ENCODE measurements at places on chromosomes 3 and 15.
A peak's percentile ranks its signal among the peaks of the same experiment; 100 is the strongest.

- DNase-seq: no peak
These were observed 107.2 kb downstream of the GTPBP8 start for GRCh38 chr3:113097960-113098447.

DNA sequence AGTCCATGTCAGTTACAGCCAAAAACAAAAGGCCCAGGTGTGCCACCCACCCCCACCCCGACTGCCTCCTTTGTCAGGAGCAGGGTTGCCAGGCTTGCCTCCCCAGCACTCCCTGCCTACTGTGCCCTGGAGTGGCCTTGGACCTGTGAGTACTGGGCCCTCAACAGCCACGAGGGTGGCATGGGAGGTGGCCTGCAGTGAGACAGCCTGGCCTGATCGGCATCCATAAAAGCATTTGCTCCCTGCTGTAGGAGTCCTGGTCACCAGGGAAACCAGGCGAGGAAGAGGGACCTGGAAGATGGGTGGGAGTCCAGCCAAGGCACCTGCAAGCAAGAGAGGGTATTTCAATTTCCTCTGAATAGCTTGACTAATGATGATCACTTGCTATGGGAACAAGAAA lies 56.4 kb upstream of the KCNMB2 start:
- no peak for DNase-seq

DNA sequence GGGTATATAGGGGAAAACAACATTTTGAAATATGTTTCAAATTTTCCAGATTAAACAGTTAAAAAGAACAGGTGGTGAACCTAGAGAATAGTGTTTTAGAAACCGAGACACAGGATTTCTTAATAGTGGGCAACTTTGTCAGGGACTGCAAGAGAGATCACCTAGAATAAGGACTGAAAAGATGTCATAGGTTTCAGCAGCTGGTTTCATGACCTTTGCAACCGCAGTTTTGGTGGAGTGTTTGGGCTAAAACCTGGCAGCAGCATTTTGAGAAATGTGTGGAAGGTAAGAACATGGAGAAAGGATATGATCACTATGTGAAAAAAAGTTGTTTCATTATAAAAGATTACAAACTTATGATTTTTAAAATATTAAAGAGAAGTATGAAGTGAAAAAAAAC lies 34.9 kb downstream of the PRKCI start:
- DNase-seq: no peak

- DNase-seq: no peak
These were observed 893.0 kb downstream of the ROBO2 start for GRCh38 chr3:77932926-77933325.

- no peak for DNase-seq
These were observed 153.5 kb downstream of the DNAJB8 start for GRCh38 chr3:128313071-128313725.

GRCh38 chr3:45841420-45841756 lies 531 bp downstream of the LZTFL1 start:
- DNase-seq: peak; percentile 65

DNA sequence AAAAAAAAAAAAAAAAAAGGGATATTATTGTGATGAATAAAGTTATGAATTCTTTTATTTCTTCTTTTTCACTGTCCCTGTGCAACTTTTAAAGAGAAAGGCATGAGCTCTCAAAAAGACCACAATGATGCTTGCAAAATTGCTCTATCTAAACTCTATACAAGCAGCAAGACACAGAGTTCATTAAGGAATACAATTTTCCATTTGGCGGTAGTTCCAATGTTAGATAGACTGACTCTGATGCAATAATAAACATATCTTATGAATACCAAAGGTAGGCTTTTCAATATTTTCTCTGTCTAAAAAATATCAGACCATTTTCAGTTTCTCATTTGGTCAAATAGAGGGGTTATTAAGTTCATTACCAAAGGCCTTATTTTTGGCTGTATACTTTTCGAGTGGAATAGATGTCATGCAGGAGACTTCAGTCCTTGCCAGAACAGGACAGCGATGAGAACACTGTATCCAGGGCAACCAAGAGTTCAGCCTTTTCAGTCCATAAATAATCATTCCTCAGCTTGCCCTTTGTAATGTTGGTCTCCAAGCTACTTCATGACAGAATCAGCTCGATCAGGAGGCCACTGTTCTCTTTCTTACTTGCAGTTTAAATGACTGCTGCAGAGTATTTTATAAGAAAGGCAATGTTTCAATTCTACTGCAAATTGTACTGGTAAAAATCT lies 162.9 kb upstream of the FAM3D start:
- no peak for DNase-seq

DNA sequence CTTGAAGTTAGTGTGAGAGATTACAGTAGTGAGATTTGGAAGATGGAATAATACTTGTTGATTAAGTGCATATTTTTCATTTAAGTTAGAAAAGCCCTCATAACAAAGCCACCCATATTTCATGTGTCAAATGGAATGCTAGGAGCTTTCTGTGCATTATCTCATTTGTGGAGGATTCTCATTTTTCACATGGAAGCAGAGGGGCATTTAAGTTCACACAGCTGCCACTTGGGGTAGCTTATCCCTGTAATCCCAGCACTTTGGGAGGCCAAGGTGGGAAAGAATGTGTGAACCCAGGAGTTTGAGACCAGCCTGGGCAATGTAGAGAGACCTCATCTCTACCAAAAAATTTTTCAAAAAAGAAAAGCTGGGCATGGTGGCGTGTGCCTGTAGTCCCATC lies 55.2 kb downstream of the RAB7A start:
- DNase-seq: no peak

DNA sequence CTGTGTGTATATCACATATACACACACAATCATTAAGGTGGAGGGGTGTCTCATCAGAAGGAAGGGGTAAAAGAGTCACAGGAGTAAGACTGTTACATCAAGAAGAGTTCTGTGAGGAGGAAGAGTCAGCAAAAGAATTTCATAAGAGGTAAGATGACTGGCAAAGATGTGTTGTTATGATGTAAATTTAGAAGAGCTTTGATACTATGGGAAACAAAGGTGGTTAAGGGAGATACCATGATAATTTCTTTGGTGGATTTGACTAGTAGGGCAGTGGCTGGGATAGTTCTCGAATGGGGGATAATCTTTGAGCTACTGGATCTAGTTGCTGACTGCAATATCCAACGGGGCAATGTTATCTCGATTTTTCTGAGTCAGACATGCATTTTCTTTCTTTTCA lies 61.6 kb downstream of the STAG1 start:
- peak; percentile 61 for DNase-seq

GRCh38 chr3:4749567-4750002 lies 229.7 kb upstream of the BHLHE40 start:
- no peak for DNase-seq

DNA sequence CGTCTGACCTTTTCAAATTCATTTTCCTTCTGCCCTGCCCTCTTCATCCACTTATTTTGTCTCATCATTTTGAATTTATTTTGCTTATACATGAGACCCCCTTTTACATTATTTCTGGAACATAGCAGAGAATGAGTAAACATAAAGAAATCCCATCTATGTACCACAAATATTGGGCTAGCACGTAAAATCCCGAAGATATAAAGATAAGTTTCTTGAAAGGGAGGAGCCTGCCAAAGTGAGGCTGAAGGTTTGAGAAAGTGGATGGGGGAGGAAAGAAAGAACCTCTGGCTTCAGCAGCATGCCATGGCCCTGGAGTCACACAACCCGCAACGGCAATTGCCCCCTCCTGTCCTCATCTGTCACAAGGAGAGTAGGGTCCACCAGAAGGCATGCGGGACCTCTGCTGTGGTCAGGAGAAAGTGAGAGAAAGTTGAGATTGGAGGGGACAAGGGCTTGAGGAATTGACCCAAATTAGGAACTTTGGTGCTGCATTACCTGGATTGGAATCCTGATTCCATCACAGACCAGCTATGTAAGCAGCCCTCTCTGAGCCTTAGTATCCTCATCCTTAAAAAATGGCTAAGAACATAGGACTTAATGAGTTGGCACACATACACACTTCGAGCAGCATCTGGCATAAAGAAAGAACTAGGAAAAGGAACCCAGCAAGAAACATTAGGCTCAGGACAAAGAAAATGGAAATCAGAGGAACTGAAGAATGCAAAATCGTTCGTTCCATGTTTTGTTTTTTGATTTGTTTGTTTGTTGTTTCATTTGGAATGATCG lies 53.7 kb upstream of the GYG1 start:
- DNase-seq: no peak

DNA sequence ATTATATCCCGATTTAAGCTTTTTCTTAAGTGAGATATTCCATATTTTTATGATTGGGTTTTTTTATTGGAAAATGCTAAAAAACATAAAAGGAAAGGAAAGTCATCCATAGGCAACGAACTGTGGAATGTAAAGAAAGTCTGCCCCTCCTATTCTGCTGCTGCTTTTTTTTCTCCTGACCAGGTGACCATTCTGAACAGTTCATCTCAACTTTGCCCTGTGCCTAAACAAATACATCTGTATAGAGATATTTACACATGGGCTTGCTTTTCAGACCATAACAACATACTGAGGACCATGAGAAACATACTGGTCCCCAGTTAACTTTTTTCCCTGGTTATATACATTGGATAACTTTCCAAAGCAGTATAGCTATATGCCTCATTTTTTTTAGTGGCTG lies 18.9 kb upstream of the MLF1 start:
- no peak for DNase-seq

- no peak for DNase-seq
These were observed 154.4 kb downstream of the RPLP1 start for GRCh38 chr15:69606921-69607500.
